NCI-H524 (cell line): ENCODE measurements at places on chromosomes 2 and 18.
A peak's percentile ranks its signal among the peaks of the same experiment; 100 is the strongest.

DNA sequence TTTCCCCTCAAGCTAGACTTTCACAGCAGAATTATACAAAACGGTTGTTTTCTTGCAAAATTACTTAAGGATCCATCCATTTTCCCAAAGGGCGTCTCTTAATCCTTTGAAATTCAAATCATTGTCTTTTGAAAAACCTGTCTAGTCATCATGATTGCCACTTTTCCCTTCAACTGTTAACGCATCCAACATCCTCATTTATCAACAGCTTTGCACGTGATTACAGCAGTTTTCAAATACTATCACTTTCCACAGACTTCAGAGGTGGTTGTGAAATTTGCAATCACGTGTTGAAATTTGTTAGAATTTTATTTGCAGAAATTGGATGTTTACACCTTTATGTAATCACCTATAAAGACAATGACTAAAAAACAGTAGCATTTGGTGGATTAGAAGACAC is 304.4 kb upstream of the SLC39A10 start:
- DNase-seq = no peak

DNA sequence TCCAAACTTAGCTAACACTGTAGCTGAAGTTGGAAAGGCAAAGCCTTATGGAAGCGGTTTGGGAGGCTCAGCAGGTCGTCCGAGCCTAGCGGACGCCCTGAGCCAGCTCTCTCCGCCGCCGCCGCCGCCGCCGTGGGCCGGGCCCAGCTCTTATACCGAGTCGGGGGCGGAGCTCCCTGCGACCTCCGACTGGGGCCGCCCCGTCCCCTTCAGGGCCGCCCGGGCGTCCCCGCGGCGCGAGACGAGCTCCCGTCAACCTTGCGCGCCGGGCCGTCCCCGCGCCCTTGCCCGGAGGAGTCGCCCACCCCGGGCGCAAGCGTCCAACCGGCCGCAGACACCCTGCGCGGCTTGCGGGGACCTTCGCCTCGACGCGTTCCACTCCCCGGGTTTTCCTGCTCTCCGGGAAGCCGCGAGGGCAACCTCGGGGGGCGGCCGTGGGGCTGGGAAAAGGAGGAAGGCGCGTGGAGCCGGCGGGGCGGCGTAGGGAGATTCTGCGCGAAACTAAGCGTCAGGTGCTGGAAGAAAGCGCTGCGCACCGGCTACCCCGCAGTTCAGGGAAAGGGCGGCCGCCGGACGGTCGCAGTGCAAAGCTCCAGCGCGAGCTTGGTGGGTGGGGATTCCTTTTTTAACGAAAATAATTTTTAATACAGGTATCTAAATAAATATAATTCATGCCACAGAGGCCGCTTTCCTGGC is at the start of gene SLC40A1:
Gene SLC40A1, minus strand, starts transcription at position 129 of the 696 bp plus-strand sequence. CDS start 326 bp downstream, outside the sequence.
- peak; percentile 81 for DNase-seq

- no peak for DNase-seq
Observed at GRCh38 chr18:13359210-13359609, 140.7 kb downstream of the LDLRAD4 start.

DNA sequence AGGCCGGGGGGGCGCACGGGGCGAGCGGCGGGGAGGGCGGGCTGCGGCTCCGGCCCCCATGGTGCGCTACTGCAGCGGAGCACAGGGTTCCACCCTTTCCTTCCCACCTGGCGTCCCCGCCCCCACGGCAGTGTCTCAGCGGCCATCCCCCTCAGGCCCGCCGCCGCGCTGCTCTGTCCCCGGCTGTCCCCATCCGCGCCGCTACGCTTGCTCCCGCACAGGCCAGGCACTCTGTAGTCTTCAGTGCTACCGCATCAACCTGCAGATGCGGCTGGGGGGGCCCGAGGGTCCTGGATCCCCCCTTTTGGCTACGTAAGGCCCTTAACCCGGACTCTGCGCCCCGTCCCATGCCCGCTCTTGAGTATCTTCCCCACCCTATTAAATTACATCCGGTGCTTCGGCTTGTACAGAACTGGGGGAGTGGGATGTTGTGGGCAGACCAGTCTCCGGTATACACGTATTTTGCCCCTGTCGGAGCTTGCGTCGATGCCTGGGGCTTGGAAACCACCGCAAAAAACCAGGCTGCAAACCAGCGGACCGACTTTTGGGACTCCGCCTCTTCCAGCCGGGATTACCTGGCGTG is 598 bp upstream of the WBP1 start:
- peak; percentile 55 for DNase-seq

GRCh38 chr2:194343167-194343566 is 1313.9 kb upstream of the SLC39A10 start:
- no peak for DNase-seq

DNA sequence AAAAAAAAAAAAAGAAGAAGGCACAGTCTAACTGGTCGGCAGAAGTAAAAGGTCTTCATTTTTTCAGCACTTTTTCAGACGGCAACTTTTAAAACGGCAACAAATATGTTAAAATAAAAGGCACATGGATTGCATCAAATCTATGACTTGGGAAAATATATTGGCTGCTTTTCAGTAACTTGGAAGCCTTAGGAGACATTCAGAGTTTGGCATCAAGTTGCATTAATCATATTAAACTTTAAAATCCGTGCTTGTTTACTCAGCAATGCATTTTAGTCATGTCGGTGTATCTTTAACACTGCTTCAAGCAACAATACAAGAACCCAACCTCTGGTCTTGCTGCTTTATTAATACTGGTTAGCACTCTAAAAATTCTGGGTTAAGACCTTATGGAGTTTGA is 111.1 kb downstream of the MEP1B start:
- no peak for DNase-seq

DNA sequence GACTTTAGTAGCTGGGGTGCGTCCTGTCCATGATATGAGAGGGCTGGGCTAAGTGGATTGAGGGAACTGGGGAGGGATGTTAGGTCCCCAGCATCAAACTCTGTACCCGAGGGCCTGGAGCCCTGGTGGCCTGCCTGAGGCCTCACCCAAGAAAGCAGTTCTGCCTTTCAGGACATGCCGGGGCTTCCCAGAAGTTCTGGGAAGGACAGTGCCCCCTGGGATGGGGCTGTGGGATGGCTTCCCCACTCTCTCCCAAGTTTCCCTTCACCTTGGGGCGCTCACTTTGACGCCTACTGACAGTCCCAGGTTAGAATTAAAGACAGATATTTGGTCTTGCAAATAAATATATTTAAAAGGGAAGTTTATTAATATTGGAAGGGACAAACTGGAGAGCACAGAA is 1.8 kb downstream of the OXER1 start:
- no peak for DNase-seq

- no peak for DNase-seq
Observed at GRCh38 chr2:67663776-67664175, 266.6 kb downstream of the ETAA1 start.

DNA sequence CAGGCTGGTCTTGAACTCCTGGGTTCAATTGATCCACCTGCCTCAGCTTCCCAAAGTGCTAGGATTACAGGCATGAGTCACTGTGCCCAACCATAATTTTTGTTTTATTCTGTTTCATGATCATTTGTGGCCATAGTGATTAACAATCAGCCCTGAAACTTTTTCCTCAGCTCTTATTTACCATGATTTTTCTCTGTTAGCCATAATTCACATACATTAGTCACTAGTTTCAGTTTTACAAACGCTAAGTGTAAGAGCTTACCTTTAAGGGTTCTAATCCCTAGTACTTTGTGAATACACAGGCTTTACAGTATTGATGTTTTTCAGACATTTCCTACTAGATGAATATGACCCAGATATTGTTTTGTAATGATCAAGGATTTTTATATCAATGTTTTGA is 216.1 kb downstream of the DPP4 start:
- DNase-seq = no peak

DNA sequence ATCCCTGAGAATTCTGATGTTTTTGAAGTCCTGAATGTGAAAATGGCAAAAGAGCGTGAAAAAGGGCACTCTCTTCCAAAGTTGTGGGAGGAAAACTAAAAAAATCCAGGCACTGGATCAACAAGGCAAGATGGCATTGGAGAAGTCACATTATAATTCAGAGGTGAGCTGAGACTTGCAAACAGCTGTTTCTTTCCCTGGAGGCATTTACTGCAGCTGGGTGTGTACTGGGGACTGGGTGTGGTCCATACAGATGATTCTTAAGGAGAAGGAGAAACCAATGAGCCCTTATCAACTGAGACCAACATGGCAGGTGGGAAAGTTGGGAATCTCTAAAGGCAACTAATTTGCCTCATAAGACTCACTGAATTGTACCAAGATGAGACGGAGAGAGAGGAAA is 313.9 kb downstream of the TRIB2 start:
- no peak for DNase-seq

GRCh38 chr2:10086950-10087349 is 6.7 kb upstream of the CYS1 start:
- no peak for DNase-seq

- no peak for DNase-seq
Observed at GRCh38 chr2:95274291-95275150, at the start of gene PROM2. Gene PROM2 (plus strand): TSS chr2:95274449. CDS start chr2:95274586, 137 bp downstream.

DNA sequence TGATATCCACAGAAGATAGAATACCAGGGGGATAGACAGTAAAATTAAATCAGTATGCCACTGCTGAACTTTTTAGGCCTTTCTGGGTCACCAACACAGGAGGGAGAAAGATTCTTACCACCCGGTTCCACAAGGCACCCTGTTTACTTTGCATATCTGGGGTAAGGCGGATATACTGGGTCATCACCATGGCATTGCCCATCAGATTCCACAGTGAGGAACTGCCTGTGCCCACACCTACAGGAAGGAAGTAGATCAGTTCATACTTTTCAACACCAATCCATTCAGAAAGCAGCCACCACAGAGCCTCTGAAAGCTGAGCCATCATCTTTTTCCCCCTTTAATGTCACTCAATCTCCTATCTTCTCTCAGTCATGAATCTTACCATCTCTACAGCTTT is 2.0 kb downstream of the LMAN2L start:
- DNase-seq = no peak

GRCh38 chr18:57776767-57777166 is 26.3 kb downstream of the ATP8B1 start:
- DNase-seq = peak; percentile 92

DNA sequence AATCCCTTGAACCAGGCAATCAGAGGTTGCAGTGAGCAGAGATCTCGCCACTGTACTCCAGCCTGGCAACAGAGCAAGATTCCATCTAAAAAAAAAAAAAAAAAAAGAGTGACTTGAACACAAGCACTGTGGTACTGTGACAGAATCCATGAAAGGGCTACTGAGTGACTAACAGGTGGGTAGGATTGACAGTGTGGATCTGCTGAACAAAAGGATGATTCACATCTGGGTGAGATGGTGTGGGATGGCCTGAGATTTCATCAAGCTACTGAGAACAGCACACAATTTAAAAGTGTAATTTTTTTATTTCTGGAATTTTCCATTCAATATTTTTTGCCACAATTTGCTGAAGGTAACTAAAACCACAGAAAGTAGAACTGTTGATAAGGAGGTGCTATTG is 13.3 kb upstream of the SP3 start:
- no peak for DNase-seq

- no peak for DNase-seq
Observed at GRCh38 chr2:151853070-151853758, 25.0 kb upstream of the ARL5A start.

GRCh38 chr18:6382963-6383362 is 31.7 kb downstream of the L3MBTL4 start:
- no peak for DNase-seq

DNA sequence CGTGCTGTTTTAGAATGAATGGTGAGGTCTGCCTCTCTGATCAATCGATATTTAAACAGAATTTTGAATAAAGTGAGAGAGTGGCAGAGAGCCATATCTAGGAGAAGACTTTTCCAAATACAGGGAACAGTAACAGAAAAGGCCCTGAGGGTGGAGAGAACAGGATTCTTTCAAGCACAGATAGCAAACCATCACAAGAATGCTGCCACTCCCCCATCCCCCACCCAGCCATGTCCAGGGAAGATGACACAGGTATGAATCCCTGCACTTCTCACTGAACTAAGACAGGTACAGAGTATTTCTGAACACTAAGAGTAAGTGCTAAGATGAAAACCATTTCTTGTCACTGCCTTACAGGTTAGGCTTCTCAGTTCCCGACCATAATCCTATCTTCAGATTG is 23.6 kb downstream of the LRATD1 start:
- DNase-seq = no peak

DNA sequence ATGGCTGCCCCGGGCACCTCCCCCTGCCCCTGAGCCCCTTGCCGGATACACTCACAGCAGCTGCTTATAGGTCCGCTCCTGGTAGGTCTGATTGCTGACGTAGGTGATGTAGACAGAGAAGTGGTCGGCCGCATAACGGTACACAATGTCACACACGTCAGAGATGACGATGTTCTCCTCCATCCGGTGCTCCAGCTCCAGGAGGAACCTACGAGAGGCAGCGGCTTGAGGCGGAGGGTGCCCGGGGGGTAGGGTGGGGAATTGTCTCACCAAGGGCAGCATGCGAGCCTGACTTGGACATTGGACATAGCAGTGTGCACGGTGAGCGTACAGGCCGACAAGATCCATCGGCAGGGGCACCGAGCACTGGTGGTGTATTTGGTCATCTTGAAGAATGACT is 22.8 kb downstream of the SNORC start:
- no peak for DNase-seq

GRCh38 chr18:31156821-31157763 is 5.6 kb downstream of the DSC1 start:
- no peak for DNase-seq

GRCh38 chr2:113217455-113218282 is 43.9 kb downstream of the PSD4 start:
- DNase-seq = no peak

DNA sequence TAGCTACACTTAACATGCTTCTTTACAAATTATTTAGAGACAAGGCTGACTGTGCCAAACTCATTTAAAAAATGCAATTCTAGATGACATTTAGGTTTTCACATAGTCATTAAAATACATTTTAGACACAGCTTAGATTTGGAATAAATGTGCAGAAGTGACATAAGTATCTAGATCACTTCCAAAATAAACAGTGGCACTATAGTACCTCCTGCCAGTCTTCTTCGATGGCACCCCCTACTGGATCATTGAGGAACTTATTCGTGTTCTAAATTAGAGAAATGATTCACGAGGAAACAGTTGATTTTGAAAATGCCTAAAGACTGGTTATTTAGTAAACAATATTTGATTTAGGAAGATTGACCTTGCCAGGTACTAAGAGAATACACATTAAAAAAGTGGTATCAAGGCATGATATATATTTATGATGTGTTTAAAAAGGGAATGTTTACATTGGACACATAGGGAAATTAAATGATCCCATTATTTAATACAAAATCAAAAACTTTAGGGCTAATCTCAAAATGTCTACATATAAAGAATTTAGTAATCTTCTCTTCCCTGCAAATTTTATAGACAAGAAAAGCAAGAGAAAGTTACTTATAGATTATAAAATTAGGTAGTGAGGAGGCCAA is 323.9 kb downstream of the XIRP2 start:
- peak; percentile 47 for DNase-seq

DNA sequence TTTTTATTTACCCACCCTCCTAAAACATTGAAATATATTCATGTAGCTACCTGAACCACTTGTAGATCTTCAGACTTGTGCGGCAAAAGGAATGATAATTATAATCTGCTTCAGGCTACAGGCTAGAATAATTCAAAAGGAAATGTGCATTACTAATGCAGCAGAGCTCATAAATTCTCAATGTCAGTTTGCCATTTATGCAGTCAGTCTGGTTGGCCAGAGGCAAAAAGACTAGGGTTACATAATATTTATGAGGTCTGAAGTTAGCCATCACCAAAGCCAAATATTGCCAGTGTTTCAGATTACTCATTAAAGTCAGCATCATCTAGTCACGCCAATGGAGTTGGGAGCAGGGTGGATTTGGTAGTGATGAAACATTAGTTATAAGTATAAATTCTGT is 38.9 kb downstream of the METAP1D start:
- DNase-seq = no peak

- DNase-seq = peak; percentile 17
Observed at GRCh38 chr18:58580623-58581022, 48.3 kb downstream of the ALPK2 start.
